COLO829 (cell line): ENCODE measurements at places on chromosomes 13 and 19.

- no peak for DNase-seq
Measured at GRCh38 chr19:50797781-50798658, 7.8 kb downstream of the ACP4 start.

DNA sequence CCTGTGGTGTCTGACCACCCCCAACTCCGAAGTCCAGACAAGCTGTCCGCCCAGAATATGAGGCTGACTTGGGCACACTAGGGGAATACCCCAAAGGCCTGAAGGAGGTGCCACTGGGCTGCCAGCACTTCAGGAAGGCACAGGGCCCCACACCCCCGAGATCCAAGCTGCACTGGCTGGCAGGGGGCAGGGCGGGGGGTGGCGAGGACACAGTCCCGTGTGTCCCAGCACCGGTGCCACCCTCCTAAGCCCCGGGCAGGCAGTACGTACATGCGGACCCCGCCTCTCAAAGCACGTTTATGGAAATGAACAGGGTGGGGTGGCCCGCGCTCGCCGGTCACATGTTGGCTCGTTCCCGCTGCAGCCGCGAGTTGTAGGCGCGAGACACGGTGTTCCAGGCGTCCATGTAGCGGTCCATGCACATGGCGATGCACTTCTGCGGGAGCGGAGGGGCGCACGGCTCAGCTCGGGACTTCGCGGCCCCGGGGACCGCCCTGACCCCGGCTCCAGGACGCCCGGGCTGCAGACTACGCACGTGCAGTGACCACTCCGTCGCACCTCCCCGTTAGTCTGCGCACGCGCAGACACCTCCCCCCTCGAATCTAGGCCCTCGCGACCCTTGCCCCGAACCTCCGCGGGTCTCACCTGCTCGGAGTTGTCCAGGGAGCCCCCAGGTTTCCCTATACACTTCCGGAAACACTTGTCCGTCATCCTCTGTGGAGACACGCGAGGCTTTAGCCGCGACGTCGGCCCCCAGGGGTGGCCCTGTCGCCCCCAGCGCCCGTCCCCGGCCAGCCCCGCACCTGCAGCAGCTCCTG, 566 bp downstream of the TIMM13 start:
- DNase-seq, result peak; percentile 61

DNA sequence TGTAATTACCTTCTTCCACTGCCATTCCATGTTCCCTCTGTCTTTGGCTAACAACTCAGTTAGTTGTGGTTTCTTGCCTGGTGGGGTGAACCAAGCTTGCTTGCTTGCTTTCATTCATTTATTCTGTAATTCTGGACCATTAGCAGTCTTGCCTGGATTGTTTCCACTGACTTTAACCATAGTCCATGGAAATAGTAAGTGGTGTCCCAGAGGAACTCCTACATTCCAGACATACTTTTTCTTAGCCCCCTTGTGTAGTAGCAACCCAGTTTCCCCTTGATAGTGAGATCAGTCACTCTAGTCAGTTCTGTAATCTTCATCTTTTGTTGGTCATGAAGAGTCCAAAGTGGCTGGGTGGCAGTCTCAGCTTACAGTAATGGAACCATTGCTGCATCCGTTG, 23.2 kb downstream of the PDS5B start:
- no peak for DNase-seq

DNA sequence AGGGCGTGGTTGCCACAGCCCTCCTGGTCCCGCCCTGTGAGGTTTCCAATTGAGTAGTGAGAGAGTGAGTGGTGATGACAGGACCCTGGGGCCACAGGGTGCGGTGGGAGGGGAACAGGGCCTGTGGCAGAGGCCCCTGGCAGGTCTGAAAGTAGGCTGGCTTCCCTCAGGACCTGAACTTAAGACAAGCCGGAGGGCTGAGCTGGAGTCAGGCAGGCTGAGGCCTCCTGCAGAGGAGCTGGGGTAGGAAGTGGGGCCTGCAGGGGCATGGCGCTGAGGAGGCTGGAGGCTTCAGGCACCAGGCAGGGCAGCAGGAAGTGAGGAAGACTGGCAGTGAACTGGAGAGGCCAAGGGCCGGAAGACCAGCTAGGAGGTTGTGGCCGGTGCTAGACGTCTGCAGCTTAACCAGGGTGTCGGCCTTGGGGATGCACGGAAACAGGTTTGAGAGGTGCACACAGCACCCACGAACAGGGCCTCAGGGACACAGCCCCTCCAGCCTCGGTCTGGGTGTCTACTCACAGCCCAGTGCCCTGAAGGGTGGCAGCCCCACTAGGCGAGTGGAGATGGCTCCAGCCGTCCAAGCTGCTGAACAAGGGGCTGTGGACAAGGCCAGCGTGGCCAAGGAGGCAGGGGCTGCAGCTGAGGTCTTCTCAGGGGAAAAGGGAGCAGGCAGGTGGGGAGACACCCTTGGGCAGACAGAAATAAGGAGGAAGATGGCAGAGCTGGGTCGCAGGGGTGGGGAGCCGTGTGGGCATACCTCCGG, 17.8 kb downstream of the POP4 start:
- no peak for DNase-seq

GRCh38 chr13:32537580-32538142, 934 bp downstream of the N4BP2L2 start:
- no peak for DNase-seq

GRCh38 chr19:51097796-51098195, 10.4 kb downstream of the CTU1 start:
- no peak for DNase-seq

DNA sequence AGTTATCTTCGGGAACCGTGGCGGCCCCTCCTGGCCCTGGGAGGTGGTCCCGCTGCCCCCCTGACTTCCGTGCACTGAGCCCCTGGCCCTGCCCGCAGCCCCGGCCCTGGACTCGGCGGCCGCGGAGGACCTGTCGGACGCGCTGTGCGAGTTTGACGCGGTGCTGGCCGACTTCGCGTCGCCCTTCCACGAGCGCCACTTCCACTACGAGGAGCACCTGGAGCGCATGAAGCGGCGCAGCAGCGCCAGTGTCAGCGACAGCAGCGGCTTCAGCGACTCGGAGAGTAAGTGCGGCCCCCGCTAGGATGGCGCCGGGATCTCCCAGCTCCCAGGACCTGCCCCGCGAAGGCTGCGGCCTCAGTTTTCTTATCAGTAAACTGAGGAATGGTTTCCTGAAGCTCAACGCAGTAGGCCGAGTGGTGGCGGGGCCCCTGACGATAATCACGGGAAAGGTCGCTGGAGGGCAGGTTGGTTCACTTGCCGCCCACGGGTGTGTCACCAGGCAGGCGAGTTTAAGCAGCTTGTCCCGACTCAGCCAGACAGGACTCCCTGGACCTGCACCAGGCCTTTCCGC, 924 bp downstream of the RGCC start:
- DNase-seq, result no peak

- DNase-seq, result no peak
Measured at GRCh38 chr13:72559716-72560115, 167.7 kb downstream of the MZT1 start.

- DNase-seq, result no peak
Measured at GRCh38 chr13:84249463-84249862, 367.2 kb upstream of the SLITRK1 start.

DNA sequence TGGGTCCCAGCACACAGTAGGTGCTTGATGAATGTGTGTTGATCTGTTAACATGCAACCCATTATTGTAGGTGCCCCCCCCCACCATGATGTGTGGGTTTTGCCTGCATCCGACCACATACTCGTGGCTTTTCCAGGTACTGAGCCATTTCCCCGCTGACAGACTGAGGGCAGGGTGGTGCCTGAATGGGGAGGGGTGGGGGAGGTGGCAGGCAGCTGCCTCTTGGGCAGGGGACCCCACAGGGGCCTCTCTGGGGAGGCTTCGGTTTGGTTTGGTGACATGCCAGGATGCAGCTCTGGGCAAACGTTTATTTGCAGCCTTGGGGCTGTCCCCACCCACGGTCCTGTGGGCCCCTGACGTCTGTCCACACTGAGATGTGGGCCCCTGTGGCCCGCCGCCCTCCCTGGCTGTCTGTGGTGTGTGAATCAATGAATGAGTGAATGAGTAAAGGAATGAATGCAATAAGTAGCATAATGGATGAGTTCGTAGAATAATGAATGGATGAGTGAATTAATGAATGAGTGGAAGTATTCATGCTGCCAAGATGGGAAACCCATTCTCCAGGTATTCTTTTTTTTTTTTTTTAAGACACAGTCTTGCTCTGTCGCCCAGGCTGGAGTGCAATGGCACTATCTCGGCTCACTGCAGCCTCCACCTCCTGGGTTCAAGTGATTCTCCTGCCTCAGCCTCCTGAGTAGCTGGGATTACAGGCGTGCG, 9.0 kb upstream of the JUND start:
- no peak for DNase-seq
